ENCODE measurements at places on chromosomes 13 and 19.
A peak's percentile ranks its signal among the peaks of the same experiment; 100 is the strongest.

DNA sequence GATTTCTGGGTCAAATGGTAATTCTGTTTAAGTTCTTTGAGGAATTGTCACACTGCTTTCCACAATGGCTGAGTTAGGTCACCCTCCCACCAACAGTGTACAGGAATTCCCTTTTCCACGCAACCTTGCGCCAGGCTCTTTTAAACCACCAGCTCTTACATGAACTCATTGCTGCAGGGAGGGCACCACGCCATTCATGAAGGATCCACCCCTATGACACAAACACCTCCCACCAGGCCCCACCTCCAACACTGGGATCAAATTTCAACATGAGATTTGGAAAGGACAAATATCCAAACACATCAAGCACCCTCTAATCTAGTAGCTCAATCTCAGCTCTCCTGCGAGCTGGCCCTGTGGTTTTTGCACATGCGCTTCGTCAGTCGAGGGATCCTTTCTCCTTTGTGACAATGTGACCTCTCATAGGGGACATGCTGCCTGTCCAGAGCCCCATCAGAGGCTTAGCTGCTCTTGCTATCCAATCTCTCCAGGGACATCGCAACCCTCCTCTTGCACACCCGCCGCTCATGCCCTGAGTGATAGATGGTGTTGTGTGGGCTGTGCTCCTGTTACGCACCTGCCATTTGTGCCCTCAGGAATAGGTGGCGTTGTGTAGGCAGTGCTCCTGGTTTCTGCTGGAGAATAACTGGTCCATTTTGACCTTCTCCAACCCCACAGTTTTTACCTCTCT, 328.0 kb downstream of the UQCRFS1 start:
- no peak for DNase-seq

DNA sequence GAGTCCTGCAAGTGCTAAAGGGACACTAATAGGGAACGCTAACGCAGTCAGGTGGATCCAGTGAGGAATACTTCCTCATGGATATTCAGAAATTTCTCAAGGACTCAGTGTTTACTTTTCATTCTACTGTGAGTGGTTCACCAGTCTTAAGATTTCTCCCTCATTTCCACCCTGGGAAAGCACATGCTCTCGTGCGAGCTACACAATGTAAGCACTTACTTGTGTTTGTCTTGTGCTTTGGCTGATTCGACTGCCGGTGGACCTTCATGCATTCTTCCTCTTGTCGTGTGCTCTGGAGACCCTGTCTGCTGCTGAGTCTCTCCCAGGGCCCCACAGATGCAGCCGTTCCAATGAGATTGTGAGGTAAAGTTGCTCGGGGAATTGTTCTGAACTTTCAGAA, 180.1 kb downstream of the NUFIP1 start:
- no peak for DNase-seq

- no peak for DNase-seq
Observed at GRCh38 chr19:49761249-49761624, 1.9 kb downstream of the TSKS start.

DNA sequence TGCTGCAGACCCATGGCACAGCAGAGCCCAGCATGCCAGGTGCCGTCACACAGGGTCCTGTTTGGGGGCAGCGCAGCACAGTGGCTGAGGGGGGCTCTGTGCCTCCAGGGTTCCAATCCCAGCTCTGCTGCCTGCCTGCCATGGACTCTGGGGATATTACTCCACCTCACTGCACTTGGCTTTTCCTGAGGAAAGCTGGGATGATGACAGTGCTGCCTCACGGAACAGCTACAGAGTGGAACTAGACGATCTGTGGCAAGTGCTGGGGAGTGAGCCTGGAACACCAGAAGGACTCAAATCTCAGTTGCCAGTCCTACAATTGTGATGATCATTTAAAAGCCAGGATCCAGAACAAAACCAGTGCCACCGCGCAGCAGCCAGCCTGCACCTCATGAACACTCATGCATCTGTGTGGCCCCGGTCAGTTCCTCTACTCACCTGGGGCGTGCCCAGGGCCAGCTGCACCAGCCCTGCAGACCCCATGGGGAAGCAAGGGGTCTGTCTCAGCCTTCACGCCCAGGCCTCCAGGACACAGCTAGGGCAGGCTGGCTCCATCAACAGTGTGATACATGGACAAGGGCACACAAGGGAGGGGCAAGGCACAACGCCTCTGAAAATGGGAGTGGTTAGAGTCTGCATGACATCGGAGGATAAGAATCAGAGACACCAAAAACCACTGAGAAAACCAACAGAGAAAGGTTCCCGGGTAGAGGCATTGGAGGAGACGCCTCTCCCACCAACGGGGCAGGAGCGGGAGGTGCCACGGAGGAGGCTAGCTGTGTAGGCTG, 55.2 kb downstream of the ATP7B start:
- no peak for DNase-seq

GRCh38 chr19:13018035-13018914, 23.0 kb downstream of the NFIX start:
- no peak for DNase-seq

DNA sequence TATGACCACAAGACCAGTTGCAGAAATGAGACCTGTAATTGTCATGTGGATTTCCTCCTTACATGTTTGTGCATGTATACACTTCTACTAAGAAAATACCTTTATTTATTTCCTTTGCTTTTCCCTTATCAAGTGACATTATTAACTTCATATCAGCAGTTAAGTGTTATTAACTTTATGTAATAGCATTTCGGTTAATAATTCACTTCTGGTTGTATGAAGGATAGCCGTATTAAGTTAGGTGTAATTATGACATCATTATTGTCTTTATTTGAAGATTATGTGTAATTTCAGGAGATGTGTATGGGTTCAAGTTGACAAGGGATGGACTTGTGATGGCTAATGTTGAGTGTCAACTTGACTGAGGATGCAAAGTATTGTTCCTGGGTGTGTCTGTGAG, 881.2 kb upstream of the ATXN8OS start:
- no peak for DNase-seq

GRCh38 chr13:78659732-78660494, 958 bp upstream of the OBI1 start:
- no peak for DNase-seq

- no peak for DNase-seq
Observed at GRCh38 chr19:41548954-41549688, 26.8 kb upstream of the CEACAM21 start.

- no peak for DNase-seq
Observed at GRCh38 chr13:85997587-85997986, 198.4 kb upstream of the SLITRK6 start.

DNA sequence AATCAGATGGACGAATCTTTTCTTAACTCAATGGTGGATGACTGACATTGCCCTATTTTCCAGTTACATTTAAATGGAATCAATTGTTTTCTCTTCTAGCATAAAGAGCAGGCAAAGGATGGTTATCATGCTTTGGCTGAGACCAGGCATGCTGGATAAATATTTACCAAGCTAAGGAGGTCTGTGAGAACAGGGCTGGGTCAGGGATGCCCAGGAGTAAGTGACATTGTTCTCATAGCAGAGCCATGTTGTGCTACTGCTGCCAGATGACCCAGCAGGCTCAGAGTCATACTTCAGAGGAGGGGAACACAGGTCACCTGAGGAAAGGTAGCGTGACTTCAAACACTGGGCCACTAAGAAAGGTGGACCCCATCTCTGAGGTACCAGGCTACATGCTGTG, 116.0 kb upstream of the RNF113B start:
- DNase-seq: no peak

DNA sequence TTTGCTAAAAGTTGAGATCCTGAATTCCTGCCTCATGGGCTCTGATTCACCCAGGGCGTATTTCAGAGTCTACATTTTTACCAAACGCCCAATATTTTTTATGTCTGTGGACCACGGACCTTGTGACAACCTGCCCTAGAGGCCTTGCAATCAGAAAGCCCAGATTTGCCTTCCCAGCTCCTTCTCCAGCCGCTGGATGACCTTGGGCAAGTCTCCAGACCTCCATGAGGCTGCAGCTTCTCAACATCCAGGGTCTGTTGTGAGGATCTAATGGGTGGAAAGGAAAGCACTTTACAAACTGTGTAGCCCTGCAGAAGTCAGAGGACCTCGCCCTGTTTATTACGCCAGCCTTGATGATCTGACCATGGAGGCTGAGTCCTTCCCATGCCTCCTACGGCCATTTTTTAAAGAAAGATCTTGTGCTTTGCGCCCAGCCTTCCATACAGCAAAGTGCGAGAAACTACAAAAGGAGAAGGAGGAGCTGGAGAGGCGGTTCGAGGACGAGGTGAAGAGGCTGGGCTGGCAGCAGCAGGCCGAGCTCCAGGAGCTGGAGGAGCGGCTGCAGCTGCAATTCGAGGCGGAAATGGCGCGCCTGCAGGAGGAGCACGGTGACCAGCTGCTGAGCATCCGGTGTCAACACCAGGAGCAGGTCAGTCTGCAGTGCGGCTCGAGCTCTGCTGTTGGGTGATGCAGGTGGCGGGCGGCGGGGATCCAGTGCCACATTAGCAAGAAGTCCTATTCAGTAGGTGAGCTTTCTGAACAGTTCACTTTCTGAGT, 115.6 kb downstream of the SLC7A1 start:
- DNase-seq: no peak

- peak; percentile 42 for DNase-seq
Observed at GRCh38 chr19:48635263-48635965, 1.8 kb downstream of the DBP start.

DNA sequence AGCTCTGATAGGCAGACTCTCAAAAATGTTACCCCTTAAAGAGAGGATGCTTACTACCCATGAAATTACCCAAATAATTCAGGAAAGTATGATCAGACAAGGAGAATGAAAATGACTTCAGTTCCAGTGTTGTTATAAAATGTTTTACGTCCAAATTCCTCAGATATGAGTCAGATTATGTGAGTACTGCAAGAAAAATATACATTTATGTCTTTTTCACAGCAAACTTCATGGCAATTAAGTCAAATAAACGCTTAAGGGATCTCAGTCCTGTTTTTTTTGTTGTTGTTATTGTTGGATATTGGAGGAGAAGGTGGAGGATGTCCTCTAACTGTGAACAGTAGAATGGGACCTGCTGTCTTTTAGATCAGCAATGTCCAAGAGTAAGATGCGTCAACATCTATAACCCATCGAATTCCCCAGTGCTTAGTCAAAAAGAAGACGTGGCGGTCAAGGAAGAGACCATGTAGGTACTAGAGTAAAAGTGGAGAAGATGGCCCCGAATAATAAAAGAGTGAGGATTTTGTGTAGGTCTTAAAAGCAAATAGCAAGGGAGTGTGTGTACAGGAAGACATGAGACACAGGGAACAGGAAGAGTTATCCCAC, 215.4 kb upstream of the IRS2 start:
- DNase-seq: no peak

- no peak for DNase-seq
Observed at GRCh38 chr13:72849571-72849970, 67.6 kb downstream of the PIBF1 start.

DNA sequence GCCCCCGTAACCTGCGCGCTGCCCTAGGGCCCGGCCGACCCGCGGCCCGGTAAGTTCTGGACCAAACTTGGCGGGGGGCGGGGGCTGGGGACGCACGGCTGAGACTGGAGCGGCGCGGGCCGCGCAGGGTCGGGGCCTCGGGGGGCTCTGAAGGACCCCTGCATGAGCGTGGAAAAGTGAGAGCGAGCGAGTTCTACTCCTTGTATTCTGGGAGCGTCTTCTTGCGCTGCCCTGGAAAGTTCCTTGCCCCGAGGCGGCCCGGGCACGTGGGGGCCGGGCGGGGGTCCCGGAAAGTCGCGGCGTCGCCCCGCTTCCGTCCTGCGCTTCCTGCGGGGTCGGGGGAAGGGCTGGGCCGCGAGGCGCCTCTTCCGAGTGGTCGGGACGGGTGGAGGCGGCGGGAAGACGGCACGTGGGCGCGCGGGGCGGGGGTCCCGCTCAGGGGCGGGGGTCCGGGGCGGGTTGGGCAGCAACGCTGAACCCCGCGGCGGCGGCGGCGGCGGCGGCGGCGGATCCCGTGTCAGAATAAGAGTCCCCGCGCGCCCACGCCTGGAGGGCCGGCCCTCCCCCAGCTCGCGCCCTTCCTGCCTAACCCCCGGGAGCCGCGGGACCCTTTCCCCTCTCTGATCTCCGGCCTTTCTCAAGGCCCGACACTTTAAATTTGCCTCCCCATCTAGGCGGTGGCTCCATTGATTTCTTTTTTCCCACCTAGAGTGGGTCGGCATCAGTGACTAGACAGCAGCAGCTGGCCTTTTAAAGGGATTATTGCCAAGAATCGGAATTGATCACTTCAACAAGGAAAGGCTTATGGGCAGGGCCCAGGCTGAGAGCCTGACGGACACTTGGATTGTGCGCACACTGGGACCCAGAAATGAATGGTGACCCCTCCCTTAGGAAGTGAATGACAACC, 749 bp downstream of the GATAD2A start:
- no peak for DNase-seq

DNA sequence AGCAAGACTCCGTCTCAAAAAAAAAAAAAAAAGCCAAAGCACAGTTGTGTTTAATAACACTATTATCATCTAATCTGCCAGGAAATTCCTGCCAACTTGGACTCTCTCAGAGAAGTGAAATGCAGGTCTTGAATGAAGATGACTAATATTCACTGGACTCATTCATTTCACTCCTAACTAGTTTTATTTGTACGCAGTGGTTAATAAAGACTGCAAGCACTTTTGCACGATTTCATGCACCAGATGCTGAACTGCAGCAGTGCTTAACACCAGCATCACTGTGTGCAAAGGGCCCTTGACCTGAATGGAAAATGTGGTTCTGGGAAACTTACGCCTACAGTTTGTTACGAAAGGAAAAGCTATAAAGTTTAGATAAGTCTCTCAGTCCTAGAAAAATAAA, 63.3 kb downstream of the DHRS12 start:
- no peak for DNase-seq

DNA sequence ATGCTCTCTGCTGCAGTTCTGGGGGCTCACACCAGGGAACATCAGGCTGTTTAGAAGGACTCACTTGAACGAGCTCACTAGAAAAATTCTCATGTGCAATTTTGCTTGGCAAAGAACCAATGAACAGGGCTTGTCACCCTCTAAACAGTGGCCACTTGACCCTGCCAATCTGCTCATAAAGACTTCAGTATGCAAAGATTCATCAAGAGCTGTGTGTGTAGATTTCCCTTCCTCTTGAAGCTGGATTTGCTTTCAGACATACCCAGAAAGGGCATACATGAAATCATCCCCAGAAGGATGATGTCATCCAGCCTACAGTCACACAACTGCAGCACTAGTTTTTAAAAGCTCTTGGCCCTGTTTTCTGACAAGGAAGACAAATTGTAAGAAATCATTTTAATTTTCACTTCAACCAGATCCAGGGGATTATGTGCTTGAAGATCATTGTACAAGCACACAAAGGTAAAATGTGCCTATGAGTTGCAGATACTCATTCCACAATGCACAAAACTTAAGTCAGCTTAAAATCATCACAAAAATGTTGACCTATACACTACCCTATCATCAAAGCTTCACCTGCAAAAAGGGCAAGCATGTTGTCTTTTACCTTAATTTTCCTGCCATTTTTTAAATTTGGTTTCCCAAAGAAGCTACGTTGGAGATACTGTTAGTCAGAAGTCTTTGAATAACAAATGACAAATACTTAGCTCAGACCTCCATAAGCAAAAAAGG, 5.2 kb upstream of the STK24 start:
- no peak for DNase-seq

GRCh38 chr13:44967704-44968433, 21.4 kb downstream of the NUFIP1 start:
- DNase-seq: no peak

- DNase-seq: no peak
Observed at GRCh38 chr13:42043676-42044075, 4.8 kb upstream of the DGKH start.

Measured in stimulated activated CD4-positive, alpha-beta T cell treated with anti-CD3 and anti-CD28 coated beads, Interleukin-1b, Interleukin-23, amount 100 ng/mL, for 1 hour (primary cell).